Activated CD4-positive, alpha-beta T cell treated with anti-CD3 and anti-CD28 coated beads for 36 hours (primary cell): ENCODE measurements at places on chromosomes 2 and 18.

DNA sequence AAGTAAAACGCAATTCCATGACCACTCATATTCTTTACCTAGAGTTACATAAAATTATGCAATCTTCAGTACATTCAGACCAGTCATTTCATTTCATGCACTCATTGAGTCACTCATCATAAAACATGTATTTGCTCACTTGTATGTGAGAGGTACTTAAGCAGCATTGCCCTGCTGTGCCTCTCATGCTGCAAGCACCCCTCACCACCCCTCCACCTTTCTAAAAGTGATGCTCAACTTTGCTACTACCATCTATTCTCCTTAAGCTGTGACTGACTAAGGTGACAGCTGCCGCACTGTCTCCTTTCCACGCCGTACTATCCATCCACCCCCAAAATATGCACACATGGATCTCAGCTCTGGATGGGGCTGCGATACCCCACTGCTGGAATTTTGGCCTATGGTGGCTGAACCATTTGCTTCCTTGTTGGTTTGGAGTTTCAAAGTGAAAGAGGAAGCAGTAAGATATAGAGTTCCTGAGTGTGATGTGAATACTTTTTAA, 7.2 kb downstream of the ARHGAP25 start:
- peak; percentile 49 for DNase-seq

GRCh38 chr2:137770166-137770565, 194.1 kb upstream of the HNMT start:
- DNase-seq, result no peak

- DNase-seq, result no peak
Measured at GRCh38 chr2:187644981-187645380, 90.7 kb upstream of the TFPI start.

DNA sequence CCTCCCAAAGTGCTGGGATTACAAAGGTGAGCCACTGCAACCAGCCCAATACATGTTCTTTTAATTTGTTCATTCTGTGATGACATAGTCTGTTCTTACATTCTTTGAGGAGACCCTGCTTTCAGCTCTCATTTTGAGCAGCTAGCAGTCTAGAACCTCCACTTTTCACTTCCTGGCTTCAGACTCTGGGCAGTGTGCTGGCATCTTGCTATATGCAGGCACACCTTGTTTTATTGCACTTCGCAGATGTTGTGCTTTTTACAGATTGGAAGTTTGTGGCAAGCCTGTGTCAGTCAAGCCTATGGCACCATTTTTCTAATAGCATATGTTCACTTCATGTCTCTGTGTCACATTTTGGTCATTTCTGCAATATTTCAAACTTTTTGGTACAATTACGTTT, 72.4 kb downstream of the PRKCE start:
- DNase-seq, result no peak

DNA sequence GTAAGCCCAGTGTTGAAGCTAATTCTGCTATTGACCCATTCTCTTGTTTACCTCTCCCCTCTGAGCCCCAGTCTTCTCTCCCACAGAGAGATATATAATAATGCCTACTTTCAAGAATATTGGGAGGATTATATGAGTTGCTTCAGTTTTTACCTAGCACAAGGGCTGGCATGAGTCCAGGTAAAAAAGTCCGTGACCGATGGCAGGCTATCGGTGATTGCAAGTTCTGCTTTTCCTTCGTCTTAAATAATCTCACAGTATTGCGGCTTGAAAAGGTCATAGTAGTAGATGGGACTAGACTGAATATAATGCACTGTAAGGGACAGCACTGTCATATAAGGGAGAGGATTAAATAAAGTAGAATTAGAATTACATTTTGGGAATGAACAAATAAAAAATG, 77.6 kb downstream of the KIF5C start:
- no peak for DNase-seq

DNA sequence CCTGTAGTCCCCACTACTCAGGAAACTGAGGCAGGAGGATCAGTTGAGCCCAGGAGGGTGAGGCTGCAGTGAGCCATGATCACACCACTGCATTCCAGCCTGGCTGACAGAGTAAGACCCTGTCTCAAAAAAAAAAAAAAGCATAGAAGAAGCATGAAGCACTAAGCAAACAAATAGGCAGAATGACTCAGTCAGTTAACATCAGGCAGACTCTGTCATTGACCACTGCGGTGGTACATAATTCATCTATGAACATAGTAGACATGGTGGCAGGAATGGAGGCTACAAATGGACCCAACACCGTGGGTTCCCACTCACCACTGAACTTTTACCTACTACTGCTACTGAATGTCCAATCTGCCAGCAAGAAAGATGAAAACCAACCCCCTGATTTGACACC, 7.6 kb upstream of the ASXL2 start:
- DNase-seq, result no peak

DNA sequence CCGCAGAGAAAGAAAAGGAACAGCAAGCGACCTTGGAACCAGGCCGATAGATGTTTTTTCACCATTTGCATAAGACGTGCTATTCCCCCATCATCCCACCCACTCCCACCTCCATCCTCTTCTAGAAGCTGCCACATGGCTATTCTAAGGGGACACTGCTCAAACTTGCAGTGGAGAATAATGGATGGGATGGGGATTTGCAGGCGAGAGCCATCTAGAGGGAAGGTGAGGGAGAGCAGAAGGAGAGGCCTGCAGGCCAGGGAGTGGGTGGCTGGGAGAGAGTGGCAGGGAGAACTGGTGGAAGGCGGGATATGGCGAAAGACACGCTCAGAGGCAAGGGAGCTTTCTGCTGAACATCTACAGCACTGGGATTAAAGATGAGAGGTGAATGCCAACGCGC, 84.9 kb downstream of the MAPK4 start:
- DNase-seq, result no peak

DNA sequence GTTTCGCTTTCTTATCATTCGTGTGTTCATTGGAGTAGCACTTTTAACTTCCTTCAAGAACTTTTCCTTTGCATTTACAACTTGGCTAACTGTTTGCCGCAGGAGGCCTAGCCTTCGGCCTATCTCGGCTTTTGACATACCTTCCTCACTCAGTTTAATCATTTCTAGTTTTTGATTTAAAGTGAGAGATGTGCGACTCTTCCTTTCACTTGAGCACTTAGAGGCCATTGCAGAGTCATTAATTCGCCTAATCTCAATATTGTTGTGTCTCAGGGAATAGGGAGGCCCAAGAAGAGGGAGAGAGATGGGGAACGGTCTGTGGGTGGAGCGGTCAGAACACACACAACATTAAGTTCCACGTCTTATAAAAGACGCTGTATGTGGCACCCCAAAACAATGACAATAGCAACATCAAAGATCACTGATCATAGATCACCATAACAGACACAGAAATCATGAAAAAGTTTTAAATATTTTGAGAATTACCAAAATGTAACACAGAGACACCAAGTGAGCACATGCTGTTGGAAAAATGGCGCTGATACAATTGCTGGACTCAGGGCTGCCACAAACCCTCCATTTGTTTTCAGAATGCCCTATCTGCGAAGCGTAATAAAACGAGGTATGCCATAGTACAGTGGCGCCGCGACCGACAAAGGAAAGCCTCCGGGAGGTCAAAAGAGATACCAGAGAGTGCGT, 553 bp downstream of the TIGD1 start:
- DNase-seq, result no peak

GRCh38 chr2:20113986-20114938, 62.8 kb upstream of the LAPTM4A start:
- no peak for DNase-seq
